ENCODE measurements at places on chromosomes 2 and 18.

DNA sequence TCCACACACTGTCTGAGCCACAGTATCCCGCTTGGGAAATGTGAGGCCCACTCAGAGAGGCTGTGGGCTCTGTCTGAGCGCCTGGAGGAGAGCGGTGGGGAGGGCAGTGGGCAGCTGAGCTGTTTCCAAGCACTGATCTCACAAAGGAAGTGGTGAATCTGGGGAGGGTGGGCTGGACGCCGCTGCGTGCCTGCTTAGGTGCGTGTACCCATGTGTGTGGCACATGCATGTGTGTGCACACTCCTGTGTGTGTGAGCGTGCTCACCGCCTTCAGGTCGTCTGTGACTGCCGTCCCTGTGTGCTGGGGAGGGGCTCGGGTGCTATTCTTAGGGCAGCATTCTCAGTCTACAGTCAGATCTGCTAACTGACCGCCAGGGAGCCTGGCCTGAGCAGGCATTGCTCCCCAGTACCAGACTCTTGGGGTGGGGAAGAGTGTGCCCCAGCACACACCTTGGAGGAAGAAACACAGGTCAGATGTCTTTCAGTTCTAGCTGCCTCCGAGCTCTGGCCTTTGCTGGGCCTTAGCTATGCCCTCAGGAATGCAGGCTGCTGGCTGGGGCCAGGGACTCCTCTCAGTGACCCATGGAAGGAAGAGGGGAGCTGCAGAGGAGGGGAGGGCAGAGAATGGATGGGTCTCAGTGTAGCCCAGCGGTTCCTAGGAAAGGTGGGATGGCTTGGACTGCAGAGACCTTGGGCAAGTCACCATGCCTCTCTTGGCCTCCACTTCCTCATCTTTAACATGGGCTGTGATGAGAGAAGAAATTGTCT is 31.4 kb downstream of the KCNIP3 start:
- no peak for DNase-seq

DNA sequence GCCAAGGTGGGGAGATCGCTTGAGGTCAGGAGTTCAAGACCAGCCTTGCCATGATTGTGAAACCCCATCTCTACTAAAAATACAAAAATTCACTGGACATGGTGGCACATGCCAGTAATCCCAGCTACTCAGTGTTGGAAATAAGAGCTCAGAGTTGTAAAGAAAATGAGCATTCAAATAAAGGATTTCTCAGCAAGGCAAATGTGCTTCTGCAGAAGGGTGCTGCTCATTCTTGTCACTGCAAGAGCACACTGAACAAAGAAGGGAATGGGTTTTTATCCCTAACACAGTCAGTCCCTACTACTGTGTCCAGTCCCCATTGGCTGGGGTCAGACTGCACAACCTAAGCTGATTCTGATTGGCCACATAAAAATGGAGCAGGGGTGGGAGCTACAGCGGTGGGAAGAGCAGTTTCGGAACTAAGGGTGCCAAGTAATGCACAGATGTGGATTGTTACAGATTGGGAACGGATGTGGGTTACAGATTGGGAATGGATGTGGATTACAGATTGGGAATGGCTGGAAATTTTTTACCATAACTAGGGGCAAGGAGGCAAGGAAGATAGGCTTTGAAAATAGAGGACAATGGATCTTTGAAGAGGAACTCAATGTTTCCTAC is 31.1 kb upstream of the TRAPPC8 start:
- no peak for DNase-seq

- DNase-seq: no peak
These were observed 52.6 kb upstream of the GLI2 start for GRCh38 chr2:120683081-120683480.

GRCh38 chr2:121387591-121388325 is 102.8 kb upstream of the TFCP2L1 start:
- no peak for DNase-seq

DNA sequence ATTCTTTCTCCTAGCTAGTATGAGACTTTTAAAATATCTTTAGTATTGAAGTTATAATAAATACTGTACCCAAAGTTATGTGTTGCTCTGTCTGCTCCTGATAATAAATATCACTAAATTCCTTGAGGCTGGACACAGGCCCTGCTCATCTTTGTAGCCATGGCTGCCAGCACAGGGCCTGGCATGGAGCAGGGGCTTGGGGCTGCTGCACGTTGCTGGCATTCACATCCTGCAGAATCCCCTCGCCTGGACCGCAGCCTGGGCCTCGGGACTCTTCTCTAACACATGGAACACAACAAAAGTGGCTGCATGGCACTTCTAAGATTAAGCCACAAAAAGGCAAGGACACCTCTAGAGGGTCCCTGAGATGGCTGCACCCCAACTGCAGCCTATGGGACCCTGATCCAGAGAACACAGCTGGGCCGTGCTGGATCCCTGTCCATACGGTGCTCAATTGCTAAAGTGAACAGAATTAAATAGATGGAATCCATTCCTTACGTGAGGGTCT is 477.5 kb upstream of the MYT1L start:
- no peak for DNase-seq

DNA sequence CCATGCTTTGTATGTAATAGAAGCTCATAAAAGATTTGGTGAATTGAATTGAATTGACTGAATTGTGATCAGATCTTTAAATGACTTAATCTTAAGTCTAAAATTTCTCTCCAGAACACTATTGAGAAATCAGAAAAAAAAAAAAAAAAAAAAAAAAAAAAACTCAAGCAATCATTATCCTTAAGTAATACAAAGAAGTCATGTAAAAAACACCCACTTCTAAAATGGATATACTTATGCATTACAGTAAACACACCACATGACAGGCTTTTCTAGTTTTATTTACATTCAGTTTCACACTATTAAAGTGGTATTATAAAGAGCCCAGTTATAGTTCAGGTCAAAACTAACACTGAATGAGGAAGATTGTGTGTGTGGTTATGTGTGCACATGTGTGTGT is 84.9 kb upstream of the GLS start:
- no peak for DNase-seq

- DNase-seq: no peak
These were observed 21.2 kb downstream of the STAMBP start for GRCh38 chr2:73850009-73850408.

- no peak for DNase-seq
These were observed 60.0 kb downstream of the ZEB2 start for GRCh38 chr2:144459937-144460336.

Data from stimulated activated naive CD4-positive, alpha-beta T cell treated with Interleukin-2 at 50 U/mL for 16 hours (primary cell).